ENCODE measurements at places on chromosomes 11 and 22. TPM values are rescaled to one million over a fixed set of nuclear protein-coding genes. Genes with fewer than 3 reads are reported as not detected.

GRCh38 chr11:111461460-111462235, 50.5 kb downstream of the BTG4 start:
- no peak for DNase-seq

- DNase-seq: no peak
Observed at GRCh38 chr11:26245046-26245445, 86.9 kb upstream of the ANO3 start.

- no peak for DNase-seq
Observed at GRCh38 chr11:133991101-133991500, 34.3 kb upstream of the IGSF9B start.

TSSK2 gene
- not detected for total RNA-seq

ZNF280A gene
- not detected for total RNA-seq
